CD14-positive monocyte (primary cell): ENCODE measurements at places on chromosomes 5 and 9. TPM values are rescaled to one million over a fixed set of nuclear protein-coding genes. Genes with fewer than 3 reads are reported as not detected.

B4GALT7 gene
- 21.7 and 31.8 TPM in 2 replicates for polyA plus RNA-seq

GPX3 gene
- polyA plus RNA-seq = 3.8 TPM

EPB41L4B gene
- not detected for polyA plus RNA-seq

MAMDC2 gene
- 0.09 TPM for polyA plus RNA-seq

PCDHB16 gene
- polyA plus RNA-seq = not detected in 2 replicates
